Fibroblast of skin of abdomen (primary cell): ENCODE measurements at places on chromosomes 13 and 19.

GRCh38 chr13:23673867-23674605 is 103.8 kb downstream of the TNFRSF19 start:
- no peak for DNase-seq

DNA sequence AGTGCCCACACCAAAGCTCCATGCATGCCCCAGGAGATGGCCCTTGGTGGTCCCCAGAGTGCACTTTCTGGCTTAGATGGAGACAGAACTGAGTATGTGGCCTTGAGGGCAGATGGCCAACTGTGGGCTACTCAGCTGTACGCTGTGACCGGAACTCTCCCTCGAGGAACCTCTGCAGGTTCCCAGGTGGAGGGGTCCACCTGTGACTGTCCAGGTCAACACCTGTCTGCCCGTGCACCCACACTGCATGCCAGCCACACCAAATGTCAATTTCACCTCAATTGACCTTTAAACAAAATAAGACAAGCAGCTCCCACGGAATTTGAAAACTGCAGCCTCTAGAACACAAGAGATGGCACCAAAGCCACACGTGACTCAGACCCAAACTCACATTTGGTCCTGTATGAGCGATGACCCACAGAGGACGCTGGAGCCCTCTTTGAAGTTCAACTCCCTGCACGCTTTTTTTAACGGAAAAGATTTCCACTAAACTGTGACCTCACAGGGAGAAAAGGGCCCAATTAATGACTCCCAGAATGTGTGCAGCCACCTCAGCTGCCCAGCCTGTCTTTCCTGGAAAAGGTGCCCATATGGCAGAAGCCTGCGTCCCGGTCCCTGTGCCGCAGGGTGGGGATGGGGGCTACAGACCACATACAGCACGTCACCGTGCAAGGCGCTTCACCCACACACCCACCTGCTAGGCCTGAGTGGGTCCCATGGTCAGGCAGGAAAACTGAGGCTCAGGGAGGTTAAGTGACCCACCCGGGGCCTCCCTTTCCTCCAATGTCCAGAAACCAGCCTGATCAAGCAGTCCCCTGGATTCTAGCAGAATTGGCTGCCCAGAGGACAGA is 47.7 kb downstream of the KLF2 start:
- no peak for DNase-seq

DNA sequence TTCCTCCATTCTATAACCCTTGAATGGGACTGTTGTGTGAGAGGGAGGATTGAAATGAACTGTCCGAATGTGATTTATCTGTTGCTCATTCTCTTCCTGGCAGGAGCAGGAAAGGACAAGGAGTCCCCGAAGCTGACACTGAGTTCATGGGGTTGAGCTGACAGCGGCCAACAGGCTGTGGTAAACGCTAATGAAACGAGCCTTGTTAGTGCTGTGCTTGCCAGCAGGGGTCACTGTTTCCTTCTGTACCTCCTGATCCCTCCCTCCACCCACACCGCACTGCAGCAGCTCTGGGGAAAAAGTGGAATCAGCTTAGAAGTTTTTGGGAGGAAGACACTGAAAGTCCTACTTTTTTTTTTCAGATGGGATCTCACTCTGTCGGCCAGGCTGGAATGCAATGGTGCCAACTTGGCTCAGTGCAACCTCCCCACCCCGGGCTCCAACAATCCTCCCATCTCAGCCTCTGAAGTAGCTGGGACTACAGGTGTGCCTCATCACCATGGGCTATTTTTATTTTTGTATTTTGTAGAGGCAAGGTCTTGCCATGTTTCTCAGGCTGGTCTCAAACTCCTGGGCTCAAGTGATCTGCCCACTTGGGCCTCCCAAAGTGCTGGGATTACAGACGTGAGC is 6.7 kb upstream of the ZNF761 start:
- DNase-seq: peak; percentile 24

- no peak for DNase-seq
These were observed 12.3 kb downstream of the TSSK6 start for GRCh38 chr19:19502808-19503602.

DNA sequence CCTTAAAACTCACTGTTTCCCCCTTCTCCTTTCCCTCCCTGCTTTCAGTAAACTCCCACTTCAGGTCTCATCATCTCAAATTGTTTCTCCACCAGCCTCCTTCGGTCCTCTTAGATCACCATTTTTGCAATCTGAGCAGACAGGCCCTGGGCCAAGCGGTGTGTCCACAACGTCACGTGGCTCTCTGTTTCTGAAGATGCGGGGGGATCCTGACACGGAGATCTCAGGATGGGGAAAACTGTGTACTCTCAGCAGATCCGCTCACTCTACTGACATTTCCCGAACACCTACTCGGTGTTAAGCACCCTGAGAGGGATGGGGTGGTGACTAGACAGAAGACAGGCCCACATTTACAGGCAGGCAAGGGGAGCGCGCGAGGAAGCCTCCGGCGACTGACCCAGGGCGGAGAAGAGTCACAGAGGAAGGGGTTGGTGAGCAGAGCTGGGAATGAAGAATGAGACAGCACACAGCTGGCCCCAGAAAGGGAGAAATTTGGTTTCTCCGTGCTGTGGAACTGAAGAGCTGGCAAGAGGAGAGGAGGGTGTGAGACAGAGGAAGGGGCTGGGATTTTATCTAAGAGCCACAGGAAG is 38.8 kb downstream of the SERP2 start:
- no peak for DNase-seq

GRCh38 chr19:17757125-17757524 is 5.8 kb downstream of the FCHO1 start:
- DNase-seq: peak; percentile 46

DNA sequence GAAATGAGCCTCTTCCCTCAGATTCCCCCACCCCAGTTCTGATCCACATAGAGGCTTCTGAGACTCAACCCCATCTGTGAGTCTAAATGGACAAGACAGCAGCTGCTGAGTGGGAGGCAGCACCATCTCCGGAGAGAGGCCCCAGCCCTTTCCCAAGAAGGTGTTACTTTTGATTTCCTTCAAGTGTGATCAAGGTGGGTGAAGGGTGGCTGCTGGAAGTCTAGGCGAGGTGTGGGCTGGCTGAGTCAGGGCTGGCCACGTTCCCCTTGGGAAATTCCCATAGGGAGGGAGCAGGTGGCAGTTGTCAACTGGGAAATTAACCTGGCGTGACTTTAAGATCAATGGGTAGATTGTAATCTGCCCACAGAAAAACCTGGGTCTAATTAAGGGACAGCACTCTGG is 148.0 kb downstream of the FOXO1 start:
- no peak for DNase-seq

- DNase-seq: no peak
These were observed 12.9 kb downstream of the ZSWIM9 start for GRCh38 chr19:48183356-48183755.

GRCh38 chr19:54047616-54048015 is 16.1 kb downstream of the VSTM1 start:
- DNase-seq: no peak

GRCh38 chr13:114001331-114002008 is 27.6 kb upstream of the C13orf46 start:
- no peak for DNase-seq

DNA sequence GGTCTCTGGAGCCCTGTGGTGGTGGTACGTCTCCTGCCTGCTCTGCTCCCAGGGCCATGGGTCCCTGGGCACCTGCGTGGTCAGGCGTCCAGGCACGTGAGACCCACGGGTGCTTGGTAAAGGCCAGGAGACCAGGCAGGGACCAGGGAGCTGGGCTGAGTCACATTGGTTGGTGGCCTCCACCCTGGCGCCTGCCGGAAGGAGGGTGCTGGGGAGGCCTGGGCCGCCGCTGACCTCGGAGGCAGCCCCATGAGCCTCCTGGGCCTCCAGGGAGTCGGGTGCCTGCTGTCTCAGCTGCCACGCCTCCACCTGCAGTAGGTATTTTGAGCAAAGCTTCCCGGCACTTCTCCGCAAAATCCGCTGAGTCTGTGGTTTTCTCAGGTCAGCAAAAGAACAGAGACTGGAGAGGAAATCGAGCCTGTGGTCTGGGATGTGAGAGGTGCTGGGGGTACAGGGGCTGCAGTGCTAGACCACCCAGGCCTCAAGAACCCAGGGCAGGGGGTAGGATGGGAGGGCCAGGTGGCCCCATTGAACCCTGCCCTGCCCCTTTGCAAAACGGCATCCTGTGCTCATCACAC is 3.6 kb upstream of the PLK5 start:
- DNase-seq: no peak

DNA sequence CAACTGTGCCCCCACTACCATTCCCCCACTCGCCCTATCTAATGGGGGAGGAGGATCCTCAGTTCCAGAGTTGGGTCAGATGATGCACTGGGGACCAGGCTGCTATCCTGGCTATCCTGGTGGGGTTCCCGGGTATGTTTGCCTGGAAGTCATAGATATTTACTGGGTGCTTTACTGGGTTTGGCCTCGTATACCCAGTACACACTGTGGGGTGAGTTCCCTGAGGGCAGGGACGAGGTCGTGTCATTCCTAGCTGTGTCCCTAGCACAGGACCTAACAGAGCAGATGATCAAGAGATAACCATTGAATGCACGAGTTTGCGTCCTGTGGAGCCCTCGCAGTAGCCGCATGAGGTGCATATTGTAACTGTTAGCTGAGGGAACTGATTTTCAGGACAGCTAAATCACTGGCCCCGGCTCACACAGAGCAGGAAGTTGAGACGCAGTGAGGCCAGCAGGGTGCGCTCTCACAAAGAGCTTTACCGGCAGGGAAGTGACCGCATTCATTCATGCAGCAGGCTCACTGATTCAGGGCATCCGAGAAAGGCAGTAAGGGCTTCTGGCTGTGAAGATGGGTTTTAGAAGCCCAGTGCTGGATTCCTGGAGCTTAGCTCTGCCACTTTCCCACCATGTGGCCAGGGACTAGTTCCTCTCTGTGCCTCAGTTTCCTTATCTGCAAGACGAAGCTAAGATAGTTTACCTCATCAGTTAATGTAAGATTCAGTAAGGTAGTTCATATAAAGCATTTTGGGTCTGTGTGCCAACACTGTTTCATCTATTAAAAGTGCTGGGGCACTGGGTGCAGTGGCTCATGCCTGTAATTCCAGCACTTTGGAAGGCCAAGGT is 6.0 kb downstream of the RUVBL2 start:
- DNase-seq: peak; percentile 65

GRCh38 chr19:5772416-5772815 is 12.1 kb downstream of the PRR22 start:
- no peak for DNase-seq

DNA sequence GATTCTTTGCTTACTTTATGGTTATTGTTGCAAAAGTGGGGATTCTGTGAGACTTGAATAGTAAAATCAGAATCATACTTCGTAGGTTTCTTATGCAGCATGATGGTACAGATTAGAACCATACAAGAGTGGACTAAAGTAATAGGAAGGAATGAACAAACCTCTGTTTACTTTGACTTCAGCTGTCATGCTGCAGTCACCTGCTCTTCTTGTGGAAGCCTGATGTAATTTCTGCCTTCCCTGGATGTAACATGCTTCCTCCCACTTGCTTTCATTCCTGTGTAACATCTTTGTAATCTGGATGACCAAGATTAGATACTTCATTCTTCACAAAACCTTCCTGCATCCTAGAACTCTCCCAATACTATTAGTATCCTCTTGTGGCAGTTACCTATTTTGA is 235.0 kb downstream of the PCCA start:
- DNase-seq: no peak

DNA sequence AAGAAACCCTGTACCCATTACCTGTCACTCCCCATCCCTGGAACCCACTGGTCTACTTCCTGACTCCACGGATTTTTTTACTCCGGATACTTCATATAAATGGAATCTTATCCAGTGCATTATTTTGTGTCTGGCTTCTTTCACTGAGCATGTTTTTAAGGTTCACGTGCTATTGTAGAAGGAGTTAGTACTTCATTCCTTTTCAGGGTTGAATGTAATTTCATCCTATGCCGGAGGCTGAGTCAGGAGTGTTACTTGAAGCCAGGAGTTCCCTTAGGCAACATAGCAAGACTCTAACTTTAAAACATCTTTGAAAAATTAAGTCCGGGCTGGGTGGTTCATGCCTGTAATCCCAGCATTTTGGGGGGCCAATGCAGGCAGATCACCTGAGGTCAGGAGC is 17.9 kb upstream of the ELAVL1 start:
- no peak for DNase-seq

- DNase-seq: no peak
These were observed 6.6 kb upstream of the C1QTNF9B start for GRCh38 chr13:23903906-23904280.

DNA sequence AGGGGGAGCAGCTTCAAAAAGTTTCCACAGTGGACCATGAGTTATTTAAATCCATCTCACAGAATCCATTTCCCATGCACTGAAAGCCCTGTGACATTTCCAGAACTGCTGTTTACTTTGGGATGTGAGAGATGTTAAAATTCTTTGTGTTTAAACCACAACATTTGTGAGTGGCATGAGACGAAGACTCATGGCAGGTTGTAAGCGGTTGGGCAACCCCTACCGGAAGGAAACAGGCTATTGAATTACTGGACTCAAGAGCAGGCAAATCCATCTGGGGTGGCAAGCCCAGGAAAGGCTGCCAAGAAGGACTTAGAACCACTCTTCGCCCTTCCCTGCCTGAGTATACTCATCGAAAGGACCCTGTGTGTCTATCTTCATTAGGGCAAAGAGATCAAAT is 22.3 kb upstream of the CLDN10 start:
- DNase-seq: no peak

GRCh38 chr19:10816691-10817090 is 19.3 kb downstream of the TMED1 start:
- DNase-seq: no peak

DNA sequence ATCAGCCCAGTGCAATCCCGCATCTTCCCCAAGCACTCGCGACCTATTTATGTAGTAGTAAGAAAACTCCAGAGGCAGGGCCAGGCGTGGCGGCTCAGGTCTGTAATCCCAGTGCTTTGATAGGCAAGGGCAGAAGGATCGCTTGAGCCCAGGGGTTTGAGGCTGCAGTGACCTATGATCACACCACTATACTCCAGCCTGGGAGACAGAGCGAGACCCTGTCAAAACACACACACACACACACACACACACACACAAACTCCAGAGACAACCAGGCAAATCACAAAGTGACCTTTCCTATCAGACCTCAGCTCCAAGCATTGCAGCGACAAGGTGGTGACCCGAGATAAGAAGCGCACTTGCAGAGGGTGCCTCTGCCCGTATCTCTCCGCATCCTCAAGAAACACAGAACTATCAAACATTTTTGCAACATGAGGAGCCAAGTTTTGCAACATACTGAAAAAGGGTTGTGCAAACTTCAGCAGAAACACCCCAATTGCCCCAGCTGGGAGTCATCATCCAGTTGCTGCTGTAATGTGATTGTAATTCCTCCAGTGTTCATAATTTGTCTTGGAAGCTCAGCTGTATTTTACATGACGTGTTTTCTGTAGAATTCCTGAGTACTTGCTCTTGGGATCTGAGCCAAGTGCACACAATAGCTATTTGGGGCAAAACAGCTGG is 8.7 kb upstream of the KLF2 start:
- peak; percentile 99 for DNase-seq

DNA sequence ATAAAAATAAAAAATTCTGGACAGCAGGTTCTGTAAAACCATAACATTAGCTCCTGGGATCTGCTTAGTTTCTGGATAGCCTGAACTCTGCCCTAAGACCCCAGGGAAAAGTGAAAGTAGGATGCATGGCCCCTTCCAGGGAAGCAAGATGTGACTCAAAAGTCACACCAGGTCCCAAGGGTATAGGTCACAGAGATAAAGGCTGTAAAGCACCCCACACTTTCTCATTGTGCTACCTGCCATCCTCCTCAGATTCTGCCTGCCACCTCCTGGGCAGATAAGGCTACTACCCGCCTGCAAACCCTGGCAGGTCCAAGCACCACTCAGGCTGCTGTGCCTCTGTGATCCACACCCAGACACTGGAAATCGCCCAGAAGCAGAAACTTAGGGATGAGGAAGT is 20.6 kb downstream of the FFAR2 start:
- DNase-seq: no peak
